Smooth muscle cell of trachea (primary cell): ENCODE measurements at places on chromosomes 2 and 18. TPM values are rescaled to one million over a fixed set of nuclear protein-coding genes. Genes with fewer than 3 reads are reported as not detected.

Gene FHOD3
- 18.8 and 22.3 TPM in 2 replicates for total RNA-seq

Gene PARD3B
- 15.7 and 23.5 TPM in 2 replicates for total RNA-seq

Gene UGT1A3
- total RNA-seq: not detected in 2 replicates

Gene ADD2
- 0.29 TPM in 1 of 2 replicates, not detected in the other for total RNA-seq

Gene OSBPL6
- total RNA-seq: 2.2 and 2.3 TPM in 2 replicates

Gene LRRC30
- total RNA-seq: not detected in 2 replicates

Gene DCDC2C
- not detected in 2 replicates for total RNA-seq

Gene EFHD1
- under 0.01 TPM in 1 of 2 replicates, not detected in the other for total RNA-seq

Gene RDH14
- 31.1 and 33.5 TPM in 2 replicates for total RNA-seq

Gene KIAA2012
- 0.17 TPM in 1 of 2 replicates, not detected in the other for total RNA-seq

Gene INO80D
- 6.1 and 8.6 TPM in 2 replicates for total RNA-seq

Gene PLEKHH2
- total RNA-seq: 2.5 and 5.7 TPM in 2 replicates

Gene GALR1
- total RNA-seq: under 0.01 TPM in 1 of 2 replicates, not detected in the other

Gene CFC1
- not detected in 2 replicates for total RNA-seq

Gene SPATS2L
- total RNA-seq: 94.1 and 102 TPM in 2 replicates

Gene QPCT
- 7.0 and 19.7 TPM in 2 replicates for total RNA-seq

Gene VWA3B
- 0.17 TPM in 1 of 2 replicates, not detected in the other for total RNA-seq

Gene CCL20
- 2.2 TPM in 1 of 2 replicates, not detected in the other for total RNA-seq

Gene DNAH7
- total RNA-seq: 0.66 and 2.3 TPM in 2 replicates

Gene SMYD1
- not detected in 2 replicates for total RNA-seq

Gene SPATA3
- total RNA-seq: not detected in 2 replicates

Gene ZNF892
- total RNA-seq: 6.3 and 7.9 TPM in 2 replicates

Gene SERPINB10
- not detected in 2 replicates for total RNA-seq

Gene ANKAR
- 6.1 and 8.1 TPM in 2 replicates for total RNA-seq

Gene ERMN
- total RNA-seq: not detected in 2 replicates
